HFF-Myc (cell line): ENCODE measurements at places on chromosomes 7 and 10.

DNA sequence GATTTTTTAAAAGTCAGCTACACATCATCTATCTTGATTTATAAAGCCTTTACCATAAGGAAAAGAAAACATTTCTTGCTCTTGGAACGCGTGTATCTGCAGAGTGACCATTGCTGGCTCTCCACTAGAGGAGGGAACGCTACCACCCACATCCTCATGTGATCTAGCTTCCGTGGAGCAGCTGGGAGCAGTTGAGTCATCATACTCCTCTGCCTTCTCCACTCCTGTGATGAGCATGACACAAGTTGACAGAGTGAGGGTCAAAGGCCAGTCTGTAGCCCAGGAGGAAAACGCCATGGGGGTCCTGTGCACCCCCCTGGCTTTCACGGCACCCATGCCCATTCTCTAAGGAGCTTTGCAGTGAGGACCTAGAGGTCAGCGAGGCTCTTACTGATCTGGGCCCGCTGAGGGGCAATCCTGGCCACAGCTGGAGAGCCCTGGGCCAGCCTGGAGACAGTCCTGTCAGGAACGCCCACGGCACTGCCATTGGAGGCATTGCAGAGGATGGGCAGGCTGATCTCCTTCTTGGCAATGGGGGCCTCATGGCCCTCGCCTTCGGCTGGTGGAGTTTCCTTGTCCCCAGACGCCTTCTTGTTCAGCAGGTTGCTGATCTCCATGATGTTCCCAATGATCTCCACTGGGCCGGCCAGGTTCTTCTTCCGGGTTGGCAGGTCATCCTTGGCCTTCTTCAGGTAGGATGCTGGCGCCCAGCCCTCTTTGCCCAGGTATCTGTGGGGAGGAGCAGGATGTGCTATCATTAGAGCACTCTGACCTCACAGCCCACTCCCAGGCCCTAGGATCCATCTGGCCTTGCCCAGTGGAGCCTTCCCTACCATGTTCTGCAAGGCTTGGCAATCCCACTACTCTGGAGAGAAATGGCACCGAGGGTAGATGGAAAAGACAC lies 119.2 kb downstream of the NEURL1 start:
- DNase-seq: no peak

DNA sequence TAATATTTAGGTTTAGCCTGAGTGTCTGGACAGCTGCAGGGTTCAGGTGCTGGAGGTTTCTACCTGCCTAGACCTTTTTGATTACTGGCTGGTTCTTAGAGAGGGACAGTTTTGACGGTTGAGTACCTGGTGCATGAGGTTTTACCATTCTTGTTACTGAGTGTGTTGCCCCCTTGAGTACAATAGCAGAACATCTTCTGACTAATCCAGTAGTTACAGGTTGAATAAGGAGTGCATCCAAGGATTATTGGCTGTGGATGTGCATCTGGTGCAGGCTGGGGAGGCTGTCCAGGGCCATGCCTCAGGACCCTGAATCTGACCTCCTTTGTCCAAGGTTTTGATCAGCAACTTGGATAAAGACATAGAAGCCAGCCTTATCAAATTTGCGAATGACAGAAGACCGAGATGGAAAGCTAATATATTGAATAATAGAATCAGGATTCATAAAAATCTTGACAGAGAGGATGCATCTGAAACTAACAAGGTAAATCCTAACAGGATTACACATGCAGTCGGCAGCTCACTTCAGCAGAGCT lies 23.1 kb downstream of the PLPP4 start:
- DNase-seq: no peak

GRCh38 chr10:102341038-102341688 lies 54.3 kb upstream of the NFKB2 start:
- DNase-seq: no peak

GRCh38 chr10:122669842-122670241 lies 29.8 kb downstream of the C10orf120 start:
- DNase-seq: no peak

- DNase-seq: no peak
These were observed 1.9 kb downstream of the NAMPT start for GRCh38 chr7:106282852-106283251.

GRCh38 chr10:65024886-65025285 lies 1503.7 kb downstream of the REEP3 start:
- DNase-seq: no peak

DNA sequence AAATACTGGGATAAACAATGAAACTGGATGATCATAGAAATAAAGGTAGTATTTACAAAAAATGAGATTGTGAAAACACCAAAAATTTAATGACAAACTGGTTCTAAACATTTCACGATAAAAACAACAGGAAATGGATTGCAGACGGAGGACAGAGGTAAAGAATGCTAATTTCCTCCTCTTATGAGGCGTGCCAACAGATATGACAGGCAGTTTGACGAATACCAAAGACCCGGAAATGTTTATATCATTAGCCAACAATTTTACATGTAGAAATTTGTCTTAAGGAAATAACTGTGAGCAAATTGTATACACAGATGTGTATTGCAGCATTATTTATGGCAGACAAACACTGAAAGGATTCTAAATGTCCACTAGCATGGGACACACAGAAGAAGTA lies 162.0 kb upstream of the MGMT start:
- DNase-seq: no peak

DNA sequence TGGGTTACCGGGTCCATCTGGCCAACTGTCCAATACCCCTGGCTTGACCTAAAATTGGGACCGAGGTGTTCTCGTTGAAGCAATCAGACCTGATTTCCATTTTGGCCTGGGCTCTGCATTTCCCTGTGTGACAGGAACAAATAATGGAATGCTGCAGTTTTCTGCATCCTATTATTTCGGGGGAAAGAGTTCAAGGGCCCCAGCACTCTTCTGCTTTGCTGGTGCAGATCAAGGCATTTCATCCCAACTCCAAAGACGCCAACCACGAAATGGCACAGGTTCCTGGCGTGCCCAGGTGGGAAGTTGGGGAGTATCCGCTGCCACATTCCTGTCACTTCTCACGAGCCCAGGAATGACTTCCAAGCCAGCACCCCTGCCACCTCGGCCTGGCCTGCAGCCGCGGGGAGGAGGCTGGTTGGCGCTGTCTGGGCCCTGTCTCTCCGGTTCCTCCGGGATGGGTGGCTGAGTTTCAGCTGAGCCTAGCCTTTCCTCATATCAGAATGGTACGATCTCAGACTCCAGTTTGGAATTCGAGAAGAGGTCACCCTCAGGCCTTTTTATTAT lies 56.5 kb downstream of the FAM171A1 start:
- DNase-seq: no peak

DNA sequence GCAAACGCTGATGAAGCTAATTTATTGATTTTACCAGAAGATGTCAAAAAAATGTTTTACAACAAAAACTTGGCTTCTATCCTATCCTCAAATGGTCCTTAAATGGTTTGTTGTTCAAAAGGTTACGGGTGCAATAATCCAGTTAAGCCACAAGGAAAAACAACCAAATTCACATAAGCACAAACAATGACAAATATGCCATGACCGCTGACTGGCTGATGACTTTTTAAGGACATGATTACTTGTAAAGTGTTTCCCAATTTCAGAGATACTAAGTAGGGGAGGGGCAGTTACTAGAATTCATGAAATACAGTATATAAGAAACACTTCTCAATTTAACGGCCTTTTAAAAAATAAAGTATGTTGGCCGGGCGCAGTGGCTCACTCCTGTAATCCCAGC lies 28.8 kb downstream of the ABI1 start:
- no peak for DNase-seq

GRCh38 chr7:106050002-106050745 lies 61.9 kb downstream of the SYPL1 start:
- DNase-seq: no peak

DNA sequence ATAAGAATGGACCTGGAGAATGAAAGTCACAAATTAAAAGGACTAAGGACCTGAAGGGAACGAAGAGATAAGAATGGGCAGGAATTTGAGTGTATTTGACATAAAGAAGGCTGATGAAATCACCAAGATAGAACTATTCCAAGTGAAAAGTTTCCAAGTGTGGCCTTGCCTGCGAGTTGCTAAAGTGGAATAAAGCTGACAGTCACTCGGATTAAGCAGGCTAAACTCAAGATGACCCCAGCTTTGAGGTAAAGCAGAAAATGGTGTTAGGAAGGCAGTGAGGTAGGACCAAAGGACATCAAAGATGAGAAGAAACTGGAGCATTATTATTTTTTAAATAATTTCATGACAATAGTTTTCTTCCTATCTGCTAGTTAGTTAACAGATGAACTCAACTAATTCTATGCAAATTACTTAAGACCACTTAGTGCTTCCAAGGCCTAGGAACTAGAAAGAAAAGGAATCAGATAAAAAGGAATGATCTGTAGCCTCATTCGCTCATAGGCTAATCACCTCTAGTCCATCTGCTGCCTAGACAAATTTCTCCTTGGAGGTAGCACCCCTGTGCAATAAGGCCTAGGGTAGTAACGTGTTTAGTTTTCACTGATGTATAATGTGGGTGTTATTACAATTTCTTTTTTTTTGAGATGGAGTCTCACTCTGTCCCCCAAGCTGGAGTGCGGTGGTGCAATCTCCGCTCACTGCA lies 34.5 kb downstream of the EZH2 start:
- DNase-seq: no peak

- DNase-seq: no peak
These were observed 6.2 kb upstream of the CH25H start for GRCh38 chr10:89213191-89213808.

- DNase-seq: no peak
These were observed 721.9 kb downstream of the TNS3 start for GRCh38 chr7:46859963-46860475.
